Left renal pelvis (tissue), 4 donors: ENCODE measurements at places on chromosomes 3 and 15.

DNA sequence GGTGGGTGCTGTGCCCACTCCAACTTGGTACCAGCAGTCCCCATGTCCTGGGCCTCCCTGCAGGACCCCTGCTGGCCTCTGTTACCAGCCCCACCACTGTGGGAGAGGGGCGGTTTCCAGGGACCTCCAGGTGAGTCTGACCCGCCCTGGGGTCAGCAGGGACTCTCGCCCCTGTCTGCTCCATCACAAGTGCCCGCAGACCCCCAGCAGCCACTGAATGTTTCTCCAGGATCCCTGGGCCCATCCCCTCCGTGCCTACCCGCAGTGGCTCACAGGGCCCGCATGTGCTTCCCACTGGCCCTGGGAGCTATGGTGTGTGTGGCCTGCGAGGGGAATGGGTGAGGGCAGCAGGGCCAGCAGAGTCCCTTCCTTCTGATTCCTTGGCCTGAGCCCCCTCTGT lies 9.9 kb upstream of the RHO start:
- no peak for DNase-seq

GRCh38 chr15:37516621-37517020 lies 416.3 kb upstream of the MEIS2 start:
- DNase-seq, result no peak

DNA sequence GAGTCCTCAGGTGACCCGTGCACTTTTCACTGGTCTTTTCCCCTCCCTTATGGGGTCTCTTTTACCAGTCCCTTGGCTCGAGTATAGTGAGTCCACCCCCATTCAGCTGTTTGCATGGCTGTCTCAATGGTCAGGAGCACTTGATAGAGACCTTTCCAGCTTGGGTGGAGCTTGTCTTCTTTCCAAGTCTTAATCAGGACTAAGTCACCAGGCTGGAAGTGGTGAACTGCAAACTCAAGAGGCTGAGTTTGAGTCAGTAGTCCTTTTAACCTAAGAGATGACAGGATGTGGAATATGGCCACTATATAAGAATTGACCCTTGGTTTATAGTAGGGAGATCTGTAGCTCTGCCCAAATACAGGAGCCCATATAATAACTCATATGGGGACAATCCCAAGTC lies 279.7 kb downstream of the PYDC2 start:
- DNase-seq, result no peak

GRCh38 chr3:186783731-186784515 lies 546 bp downstream of the EIF4A2 start:
- DNase-seq, result peak; percentile 68

DNA sequence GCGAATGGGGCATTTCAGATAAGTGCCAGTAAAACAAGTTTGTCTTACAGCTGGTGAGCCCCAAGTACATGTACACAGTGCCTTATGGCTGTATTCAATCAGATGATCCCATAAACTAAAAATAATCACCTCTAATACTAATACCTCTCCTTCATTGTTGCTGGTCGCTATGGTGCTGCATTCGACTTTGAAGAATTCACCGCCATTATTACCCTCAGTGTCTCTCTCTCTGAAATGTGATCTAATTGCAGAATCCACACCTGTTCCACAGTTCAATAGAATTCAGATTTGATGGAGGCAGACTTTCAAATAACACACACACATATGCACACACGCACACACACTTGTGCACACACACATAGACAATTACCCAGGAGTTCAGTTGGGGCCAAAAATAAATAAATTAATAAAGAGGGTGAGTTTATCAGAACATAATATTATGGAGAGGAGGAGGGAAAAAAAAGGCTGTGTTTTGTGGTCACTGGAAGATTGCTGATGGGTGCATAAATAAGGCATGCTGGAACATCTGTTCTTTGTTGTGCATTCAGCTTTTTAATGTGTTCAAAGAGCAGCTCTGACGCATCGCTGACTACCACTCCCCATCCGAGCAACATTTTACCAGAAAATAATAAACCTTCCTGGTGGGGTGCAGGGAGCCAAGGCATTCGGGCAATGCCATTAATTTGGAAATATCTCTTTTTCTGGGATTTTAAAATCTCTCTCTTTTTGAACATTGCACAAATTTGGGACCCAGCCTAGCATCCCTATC lies 235.7 kb downstream of the SATB1 start:
- DNase-seq, result no peak

- DNase-seq, result no peak
Measured at GRCh38 chr15:91228383-91228782, 128.3 kb downstream of the SV2B start.

GRCh38 chr3:127590282-127590592 lies 296 bp downstream of the TPRA1 start:
- no peak for DNase-seq

DNA sequence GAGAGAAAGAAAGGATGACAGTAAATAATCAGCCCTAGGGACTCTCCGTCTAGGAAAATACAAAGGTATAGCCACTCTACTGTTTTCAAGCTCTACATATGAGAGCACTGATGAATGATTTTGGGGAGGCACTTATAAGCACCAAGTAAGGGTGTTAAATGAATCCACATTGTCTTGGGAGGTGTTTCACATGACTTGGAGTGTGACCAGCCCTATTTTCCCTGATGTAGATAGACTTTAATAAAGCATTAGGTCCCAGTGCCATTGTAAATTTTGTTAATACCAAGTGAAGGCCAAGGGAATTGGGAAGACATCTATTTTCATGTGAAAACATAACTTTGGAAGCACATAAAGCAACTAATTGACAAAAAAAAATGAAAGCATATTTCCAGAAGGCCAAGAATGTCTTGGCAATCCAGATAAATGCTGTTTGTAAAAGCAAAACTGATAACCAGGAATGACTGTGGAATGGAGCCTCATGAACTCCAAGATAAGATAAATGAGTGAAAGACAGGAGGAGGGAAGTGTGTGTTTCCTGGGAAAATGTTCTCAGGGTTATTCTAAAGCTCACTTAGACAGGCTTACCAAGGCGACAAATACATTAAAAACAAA lies 96.0 kb upstream of the MYZAP start:
- DNase-seq, result no peak

DNA sequence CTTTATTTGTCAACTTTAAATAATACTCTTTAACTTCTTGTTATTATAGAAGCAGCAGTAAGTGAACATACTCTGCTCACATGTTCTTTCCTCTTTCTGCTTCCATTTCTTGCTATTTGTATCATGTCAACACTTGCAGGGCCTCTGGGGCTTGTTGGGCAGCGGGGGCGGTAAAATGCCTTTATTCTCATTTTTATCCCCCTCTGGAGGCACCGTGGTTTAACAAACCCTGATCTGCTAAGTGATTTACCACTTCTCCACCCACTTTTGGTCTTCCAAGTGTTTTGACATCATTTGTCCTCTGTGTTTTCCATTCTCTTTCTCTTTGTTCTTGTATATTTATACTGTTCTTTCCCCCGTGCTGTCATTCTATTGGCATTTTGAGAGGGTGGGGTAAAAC lies 33.9 kb downstream of the SCN10A start:
- no peak for DNase-seq

DNA sequence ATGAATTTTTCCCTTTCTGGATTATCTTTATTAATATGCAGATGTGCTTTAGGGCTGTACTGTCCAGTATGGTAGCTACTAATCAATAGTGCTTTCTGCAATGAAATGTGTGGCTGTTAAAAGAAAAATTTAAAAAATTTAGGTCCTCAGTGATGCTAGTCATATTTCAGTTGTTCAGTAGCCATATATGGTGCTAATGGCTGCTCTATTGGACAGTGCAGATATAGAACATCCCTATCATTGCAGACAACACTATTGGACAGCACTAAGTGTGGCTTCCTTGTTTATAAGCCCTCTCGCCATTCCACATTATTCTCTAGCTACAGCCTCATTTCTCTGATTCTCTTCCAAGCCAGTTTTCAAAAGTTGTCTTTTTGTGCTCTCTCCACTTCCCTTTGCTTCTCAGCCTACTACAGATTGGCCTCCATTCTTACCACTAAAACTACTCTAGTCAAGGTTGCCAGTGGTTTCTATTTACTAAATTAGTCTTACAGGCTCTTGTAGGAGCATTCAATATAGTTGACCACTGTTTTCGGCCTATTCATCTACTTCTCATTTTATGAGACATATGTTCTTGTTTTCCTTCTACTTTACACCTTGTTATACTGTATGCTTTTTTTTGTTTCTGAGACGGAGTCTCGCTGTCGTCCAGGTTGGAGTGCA lies 9.5 kb downstream of the MAPK6 start:
- no peak for DNase-seq

DNA sequence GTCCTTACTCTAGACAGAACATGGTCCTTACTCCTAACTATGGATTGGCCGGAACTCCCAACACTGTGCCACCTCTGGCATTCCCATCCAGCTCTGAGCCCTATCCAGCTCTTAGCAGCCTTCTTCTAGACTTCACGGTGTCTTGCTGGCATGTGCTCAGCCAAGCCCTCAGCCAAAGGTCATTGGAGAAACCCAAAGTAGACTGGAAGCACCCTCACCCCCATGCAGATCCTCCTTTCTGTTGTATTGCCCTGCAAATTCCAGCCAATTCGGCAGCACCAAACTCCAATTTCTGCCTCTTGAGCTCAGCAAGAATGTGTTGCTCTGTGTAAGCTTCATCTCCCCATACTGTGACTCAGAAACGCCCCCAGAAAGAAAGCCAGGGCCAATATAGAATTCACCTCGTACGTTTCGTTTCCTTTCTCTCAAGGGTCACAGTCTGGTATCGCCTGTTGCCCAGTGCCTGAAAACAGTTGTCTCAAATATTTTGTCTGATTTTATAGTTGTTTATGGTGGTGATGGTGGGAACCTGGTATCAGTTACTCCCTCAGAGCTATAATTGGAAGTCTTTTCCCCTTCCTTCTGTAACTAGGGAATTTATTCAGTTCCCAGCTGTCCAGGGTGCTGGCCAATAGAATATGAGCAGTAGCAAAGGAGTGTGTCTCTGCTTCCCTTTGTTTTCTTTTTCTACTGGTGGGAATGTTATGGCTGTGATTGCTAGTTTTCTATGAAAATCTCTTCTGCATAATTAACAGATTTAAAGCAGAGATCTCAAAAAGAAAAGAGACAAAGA lies 28.4 kb upstream of the EPHB3 start:
- DNase-seq, result no peak

- DNase-seq, result no peak
Measured at GRCh38 chr3:69738859-69739203, 433 bp upstream of the MITF start.

- no peak for DNase-seq
Measured at GRCh38 chr3:178491751-178492150, 44.5 kb upstream of the KCNMB2 start.

DNA sequence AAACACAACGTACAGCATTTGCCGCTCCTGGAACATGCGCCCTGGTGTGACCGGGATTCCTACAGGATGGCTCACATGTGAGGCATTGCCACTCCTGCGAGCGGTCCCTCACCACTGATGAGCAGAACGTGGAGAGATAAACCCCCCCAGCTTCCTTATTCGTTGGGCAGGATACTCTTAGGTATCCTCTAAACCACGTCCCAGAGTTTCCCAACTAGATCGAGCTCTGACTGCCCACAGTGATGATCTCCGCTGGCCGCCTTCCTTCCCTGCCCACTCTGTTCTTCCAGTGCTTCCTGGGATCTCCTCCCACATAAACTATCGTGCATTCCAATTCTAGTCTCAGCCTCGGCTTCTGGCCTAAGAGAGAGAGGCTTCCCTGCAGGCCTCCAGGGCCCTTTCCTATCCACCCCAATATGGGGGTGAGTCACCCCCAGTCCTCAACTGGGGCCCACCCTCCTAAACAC lies 91.8 kb downstream of the TOP2B start:
- no peak for DNase-seq

DNA sequence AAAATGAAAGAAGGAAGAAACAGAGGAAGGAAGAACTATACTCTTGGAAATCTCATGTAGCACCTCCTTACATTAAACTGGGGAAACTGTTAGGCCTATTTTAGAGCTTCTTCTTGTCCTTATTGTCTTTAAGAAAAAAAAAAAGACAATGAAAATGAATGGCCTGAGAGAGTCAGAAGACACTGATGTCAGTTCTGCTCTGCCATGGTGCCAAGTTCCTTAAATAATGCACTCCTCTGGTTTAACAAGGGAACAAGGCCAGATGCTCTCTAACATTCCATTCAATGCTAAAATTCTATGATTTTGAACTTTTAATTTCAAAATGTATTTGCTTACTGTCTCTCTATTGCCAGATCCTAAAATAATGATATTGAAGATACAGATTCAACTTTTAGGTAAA lies 4.4 kb upstream of the MBNL1 start:
- no peak for DNase-seq

DNA sequence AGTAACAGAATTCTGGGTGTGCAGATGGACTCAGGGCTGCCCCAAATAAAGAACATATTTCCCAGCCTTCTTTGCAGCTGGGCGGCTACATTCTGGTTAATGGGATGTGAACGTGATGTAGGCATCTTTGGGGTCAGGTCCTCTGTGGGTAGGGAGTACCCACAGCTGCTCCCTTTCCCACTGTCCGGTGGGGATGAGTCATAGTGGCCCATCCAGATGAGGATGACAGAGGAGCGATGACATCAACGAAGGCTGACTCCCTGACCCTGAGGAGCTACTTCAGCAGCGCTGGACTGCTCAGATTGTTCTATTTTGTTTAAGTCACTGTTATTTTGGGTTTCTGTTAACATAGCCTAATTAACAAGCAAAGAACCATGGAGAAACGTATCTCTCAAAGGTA lies 38.0 kb downstream of the SRPRB start:
- no peak for DNase-seq

DNA sequence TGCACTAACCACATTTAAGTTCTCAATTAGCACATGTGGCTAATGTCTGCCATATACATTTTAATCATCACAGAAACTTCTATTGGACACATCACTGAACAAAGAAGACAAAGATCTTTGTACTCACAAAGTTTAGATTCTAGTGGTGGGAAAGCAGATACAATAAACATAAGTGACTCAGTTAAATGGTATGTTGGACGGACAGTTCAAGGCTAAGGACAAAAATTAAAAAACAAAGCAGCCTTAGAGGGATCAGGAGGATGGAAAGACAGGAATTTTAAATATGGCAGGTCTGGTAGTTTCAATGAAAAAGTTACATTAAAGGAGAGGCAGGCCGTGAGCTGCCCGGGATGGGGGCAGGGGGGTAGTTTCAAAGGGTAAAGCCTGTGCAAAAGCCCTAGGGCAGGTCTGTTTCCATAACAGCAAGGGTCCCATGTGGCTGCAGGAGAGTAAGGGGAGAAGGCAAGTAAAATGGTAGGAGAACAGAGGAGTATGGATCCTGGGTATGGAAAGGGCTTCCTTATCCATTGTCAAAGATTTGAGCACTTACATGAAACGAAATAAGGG lies 220.7 kb downstream of the FHIT start:
- no peak for DNase-seq

DNA sequence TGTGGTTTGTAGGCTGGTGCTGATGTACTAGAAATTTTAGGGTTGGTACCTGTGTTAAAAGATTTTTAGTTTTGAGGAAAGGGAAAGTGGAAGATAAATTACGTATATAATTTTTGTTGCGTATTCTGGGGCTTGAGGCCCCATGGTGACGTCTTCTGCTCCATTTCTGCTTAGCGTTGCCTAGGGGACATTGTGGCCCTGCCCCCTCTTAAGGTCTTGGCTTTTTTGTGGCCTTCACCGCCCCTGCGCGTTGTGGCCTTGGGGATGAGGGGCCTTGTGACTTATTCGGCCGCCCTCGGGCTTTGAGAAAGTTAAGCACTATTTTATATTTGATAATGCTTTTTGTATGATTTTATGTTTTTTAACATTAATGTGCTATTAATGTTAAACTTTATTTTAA lies 182.0 kb downstream of the KLF13 start:
- no peak for DNase-seq
